Retinal pigment epithelial cell (primary cell): ENCODE measurements at places on chromosomes 12 and 14.

GRCh38 chr14:64409126-64409920, 21.2 kb downstream of the MTHFD1 start:
- no peak for DNase-seq

GRCh38 chr14:97618917-97619690, 821.9 kb downstream of the VRK1 start:
- DNase-seq: no peak

DNA sequence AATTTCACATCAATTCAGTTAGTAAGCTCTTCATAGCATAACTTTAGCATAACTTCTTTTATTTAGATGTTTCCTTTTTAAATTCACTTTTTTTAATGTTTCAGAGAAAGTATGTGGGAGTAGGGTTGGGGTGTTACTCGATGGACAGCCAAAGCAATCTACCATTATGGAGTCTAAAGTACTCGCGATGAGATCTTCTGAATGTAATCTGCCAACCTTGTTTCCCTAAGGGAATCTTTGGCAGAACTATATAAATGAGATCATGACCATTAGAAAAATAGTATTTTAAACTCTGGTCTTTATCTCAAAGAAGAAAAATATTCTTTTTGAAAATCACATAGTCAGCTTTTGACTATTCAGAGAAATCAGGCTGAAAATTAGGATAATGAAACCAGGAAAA, 103.9 kb downstream of the BBS10 start:
- DNase-seq: no peak

- DNase-seq: no peak
These were observed 232.9 kb downstream of the SPTSSA start for GRCh38 chr14:34229140-34229539.

DNA sequence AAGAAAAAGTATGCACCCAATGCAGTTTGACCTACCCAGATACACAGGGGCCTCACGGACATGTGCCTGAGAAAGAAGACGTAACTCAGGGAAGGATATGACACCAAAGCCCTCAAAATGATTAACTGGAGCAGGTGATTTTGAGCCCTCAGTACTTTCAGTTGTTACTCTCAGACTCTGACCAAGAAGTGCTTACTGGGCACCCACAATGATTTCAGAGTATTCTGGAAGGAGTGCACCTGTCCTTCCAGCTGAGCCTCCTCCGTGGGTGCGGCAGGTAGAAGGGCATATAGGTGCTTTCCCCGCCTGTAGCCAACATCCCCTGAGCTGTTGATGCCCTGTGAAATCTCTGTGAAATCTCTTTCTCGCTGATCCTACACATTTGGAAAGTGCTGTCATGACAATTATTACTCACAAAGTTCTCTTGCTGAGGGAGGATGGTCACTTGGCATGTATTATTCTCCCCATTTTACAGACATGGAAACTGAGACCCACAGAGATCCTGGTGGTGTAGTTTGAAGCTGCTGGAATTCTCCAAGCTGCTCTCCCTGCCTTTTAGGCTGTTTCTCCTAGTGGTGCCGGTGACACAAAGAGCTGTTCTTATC, 154.3 kb upstream of the CCND2 start:
- DNase-seq: no peak

DNA sequence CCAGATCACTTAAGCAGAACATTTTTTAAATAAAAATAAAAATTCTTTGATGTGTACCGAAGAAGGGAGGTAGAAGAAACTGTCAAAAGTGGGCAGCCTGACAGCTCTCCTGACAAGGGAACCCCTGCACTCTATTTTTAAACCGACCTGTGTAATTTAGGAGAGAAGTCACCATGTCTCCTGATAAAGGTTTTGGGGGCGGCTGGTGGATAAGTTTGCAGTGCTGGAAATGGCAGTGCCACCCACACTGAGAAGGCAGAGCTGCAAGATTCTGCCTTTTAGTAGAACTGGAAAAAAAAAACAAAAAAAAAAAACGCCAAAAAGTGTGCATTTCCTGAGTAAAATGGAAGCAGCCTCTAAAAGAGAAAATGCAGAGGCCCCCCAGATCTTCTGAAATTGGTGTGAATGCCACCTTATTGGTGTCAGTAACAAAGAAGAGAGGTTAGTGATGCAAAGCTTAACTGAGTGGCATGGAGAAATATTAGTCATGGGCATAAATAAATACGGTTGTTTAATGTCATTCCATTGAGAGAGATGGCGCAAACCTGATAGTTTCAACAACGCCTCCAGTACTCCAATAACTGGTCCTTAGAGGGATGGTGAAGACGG, 24.7 kb downstream of the DUSP6 start:
- DNase-seq: no peak

- no peak for DNase-seq
These were observed 81.2 kb downstream of the BTG1 start for GRCh38 chr12:92064422-92064821.

DNA sequence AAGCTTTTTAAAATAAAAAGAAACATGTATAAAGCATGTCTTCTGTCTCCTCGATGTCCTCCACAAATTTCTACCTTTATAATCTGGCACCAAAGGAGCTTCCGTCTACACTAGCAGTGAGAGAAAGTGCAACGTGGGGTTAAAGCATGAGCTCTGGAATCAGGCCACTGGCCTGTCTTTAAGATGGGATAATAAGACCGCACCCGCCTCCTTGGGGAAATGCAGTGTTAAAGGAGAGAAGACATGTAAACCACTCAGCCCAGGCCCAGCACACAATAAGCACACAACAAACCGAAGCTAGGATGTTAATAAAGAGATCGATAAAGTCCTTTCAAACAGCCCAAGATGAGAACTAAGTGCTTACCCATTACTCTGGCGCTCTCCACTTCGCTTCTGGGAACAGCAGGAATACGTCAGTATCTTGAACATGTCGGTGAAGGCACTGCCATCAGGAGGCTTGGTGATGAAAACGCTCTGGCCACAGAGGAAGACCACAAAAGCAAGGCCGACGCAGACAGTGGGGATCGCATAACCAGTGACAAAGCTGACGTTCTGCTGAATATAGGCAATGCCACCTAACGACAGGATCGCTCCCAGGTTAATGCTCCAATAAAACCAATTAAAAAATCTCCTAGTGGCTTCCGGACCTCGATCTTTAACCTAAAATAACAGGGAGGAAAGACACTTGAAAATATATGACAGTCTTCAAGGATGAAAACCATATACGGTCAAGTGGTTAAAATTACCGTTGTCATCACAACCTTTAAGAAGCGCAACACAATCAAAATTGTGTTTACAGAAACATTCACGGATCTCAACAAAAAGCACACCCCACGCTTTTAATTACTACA, 9.1 kb downstream of the SLC15A4 start:
- no peak for DNase-seq

DNA sequence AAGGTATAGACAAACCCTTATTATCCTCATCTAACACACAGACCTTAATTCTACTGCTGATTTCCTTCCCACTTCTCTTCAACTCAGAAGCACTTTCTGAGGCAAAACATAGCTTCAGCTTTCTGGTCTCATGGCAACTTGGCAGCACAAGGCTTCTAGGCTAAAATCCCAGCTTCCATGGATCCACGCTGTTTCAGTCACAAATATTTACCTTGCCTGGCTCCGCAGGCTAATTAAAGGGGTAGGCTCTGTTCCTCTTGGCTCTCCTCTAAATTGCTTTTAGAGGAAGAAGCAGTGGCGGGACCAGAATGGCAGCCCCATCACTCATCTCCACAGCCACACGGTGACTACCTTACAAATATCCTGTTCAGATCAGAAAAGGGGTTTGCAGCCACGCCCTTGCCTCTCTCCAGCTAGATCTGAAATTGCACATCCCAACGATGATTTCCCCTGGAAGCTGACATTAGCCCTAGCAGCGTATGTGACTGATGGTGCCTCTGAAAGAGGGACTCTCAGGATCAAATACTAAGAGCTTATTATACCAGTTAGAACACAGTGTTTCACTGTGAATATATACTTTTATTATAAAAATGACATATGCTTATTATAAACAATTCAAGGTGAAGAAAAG, 221.5 kb upstream of the NUDT4 start:
- DNase-seq: no peak

- DNase-seq: no peak
These were observed 120.5 kb upstream of the DDHD1 start for GRCh38 chr14:53273671-53274072.

DNA sequence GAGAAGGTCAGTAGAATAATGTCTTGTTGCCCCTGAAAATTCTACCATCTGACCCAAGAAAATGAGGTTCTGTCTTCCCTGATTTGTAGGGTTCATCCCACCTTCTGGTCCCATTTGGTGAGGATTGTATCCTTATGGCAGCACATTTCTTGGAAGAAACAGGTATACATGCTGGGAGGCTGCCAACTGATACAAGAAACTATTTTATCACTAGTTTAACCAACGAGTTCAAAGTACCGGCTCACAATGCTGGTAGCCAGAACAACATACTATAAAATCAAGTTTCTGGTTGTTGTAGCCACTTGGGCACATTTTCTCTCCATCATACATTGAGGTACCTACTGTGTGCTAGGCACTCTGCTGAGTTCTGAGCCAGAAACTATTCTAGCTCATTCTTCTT, 7.1 kb upstream of the KCNH3 start:
- DNase-seq: no peak

DNA sequence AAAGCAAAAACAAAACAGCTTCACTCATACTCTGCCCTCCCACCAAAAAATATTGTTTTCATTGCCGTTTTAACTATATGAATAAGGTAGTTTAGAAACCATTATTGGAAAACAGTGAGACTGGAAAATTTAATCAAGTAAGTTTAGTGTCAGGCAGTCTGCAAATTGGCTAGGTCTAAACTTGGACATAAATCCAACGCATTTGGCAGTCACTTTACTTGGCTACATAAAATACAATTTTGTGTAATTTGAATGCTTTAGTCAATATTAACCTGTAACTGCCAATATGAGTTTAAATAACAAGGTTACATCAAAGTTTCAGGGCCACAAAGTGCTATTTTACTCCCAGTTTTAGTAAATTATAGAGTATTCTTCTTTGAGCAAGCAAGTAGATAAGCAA, 202.3 kb upstream of the SLC38A2 start:
- DNase-seq: no peak

DNA sequence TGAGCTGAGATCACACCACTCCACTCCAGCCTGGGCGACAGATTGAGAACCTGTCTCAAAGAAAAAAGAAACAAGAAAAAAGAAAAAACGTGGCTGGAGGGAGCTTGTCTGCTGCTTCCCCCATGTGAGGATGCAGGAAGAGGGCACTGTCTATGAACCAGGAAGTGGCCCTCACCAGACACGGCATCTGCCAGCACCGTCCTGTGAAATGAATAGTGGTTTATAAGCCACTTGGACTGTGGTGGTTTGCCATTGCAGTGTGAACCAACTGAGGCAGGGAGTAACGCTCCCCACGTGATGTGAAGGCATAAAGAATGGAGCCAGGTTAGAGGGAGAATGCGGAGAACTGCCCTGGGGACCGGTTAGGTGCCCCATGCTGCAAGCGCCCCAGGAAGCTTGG, 4.5 kb upstream of the BRF1 start:
- no peak for DNase-seq

DNA sequence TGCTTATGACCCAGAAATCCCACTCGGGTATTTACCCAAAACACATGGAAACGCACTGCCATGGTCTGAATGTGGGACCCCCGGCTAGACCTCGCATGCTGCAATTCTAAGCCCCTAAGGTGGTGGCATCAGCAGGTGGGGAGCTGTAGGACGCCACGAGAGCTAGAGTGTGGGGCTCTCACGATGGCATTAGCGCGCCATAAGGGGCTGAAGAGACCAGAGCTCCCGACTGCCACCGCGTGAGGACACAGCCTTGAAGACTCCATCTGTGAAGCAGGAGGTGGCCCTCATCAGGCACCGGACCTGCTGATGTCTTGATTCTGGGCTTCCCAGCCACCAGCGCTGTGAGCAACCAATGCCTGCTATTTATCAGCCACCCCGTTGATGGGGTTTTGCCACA, 40.3 kb downstream of the RIMBP2 start:
- DNase-seq: no peak

- no peak for DNase-seq
These were observed 273.8 kb downstream of the TTC8 start for GRCh38 chr14:89098254-89098653.
